ENCODE measurements at places on chromosomes 13 and 19. TPM values are rescaled to one million over a fixed set of nuclear protein-coding genes. Genes with fewer than 3 reads are reported as not detected.
A peak's percentile ranks its signal among the peaks of the same experiment; 100 is the strongest.

DNA sequence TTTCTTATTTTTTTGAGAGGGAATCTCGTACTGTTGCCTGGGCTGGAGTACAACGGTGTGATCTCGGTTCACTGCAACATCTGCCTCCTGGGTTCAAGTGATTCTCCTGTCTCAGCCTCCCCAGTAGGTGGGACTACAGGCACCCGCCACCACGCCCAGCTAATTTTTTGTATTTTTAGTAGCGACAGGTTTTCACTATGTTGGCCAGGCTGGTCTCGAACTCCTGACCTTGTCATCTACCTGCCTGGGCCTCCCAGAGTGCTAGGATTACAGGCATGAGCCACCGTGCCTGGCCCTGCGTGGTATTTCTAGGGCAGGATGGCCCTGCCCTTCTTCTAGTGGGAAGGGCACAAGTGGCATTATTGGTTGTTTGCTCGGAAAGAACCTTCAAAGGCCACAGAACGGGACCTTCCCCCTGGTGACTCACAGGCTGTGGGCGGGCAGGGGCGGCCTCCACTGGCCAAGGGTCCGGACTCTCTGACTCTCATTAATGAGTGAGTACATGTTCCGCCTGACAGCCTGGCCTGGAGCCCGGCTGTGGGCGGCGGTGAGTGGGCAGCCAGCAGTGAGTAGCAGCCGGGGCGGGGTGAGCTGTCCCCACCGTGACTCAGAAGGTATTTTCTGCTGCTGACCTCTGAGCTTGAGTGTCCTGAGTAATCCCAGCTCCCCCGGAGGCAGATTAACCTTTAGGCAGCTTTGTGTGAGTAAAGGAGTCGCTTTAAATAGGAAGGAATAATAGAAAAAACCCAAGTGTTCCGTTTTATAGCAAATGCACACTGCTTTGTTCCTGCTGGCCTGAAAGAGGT is 5.1 kb downstream of the DOT1L start:
- H3K27ac ChIP-seq = peak overlapping the region; percentile 94
- H3K4me3 ChIP-seq = peak overlapping the region; percentile 1

DNA sequence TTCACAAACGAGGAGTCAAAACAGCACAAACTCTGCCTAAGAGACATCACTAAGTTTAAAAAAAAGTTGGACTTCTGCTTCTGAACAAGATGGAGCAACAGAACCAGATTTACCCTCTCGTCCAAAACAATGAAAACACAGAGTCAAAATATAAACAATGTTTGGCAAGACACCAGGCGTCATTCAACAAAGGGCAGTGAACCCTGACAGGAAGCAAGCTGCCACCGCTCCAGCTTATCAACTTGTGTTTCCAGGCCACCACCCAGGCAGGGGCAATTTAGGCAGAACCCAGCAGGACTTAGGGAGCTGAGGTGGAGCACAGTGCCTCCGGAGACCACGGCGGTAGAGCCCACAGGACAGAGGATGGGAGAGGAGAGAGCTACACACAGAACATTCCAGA is 8.6 kb upstream of the NAPA start:
- no peaks in the 10 kb centered on the region for H3K36me3 ChIP-seq
- H3K27ac ChIP-seq = no peak overlapping the region
- no peaks in the 10 kb centered on the region for H3K27me3 ChIP-seq
- H3K4me1 ChIP-seq = peaks cover 6% of the 10 kb centered on the region
- DNase-seq = no peak
- H3K4me3 ChIP-seq = no peak overlapping the region

DNA sequence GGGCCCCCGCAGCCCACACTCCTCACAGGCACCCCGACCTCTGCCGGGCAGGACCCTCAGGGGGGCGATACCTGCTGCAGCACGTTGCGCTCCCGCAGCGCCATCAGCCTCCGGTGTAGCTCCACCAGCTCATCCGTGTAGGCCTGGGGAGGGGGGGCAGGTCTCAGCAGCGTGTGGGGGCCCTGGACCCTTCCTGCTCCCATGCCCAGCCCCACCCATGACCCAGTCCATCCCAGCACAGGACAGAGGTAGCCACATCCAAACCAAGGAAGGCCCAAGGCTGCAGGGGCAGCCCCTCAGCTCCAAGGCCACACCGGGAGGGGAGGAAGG is 66.5 kb downstream of the MLLT1 start:
- no peak overlapping the region for H3K4me3 ChIP-seq
- no peak for DNase-seq
- H3K27ac ChIP-seq = no peak overlapping the region
- no peaks in the 10 kb centered on the region for H3K4me1 ChIP-seq
- peaks cover 24% of the 10 kb centered on the region for H3K36me3 ChIP-seq

GRCh38 chr13:40648040-40648439 is 18.4 kb downstream of the FOXO1 start:
- peaks cover 91% of the 10 kb centered on the region for H3K4me1 ChIP-seq
- H3K4me3 ChIP-seq = no peak overlapping the region
- H3K27ac ChIP-seq = peak overlapping the region; percentile 73
- no peak for DNase-seq
- H3K36me3 ChIP-seq = no peaks in the 10 kb centered on the region

DNA sequence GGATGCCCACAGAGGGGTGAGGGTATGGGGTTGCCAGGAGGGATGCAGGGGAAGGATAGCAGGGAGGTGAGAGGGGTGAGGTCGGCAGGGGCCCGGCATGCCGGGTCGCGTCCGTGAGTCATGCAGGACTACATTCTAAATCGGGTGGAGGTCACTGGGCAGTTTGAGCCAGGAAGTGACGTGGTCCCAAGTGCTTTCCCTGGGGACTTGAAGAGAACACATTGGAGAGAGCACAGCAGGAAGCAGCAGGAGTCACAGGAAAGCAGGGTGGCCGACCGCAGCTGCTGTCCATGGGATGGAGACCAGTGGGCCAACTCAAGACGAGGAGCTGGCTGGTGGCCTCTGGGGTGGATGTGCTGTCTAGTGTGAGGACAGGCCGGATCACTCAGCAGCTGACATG is 92.0 kb upstream of the WASF3 start:
- H3K4me1 ChIP-seq = peaks cover 3% of the 10 kb centered on the region
- no peak overlapping the region for H3K4me3 ChIP-seq
- peak overlapping the region; percentile 24 for H3K27ac ChIP-seq
- no peak for DNase-seq
- H3K36me3 ChIP-seq = no peaks in the 10 kb centered on the region
- no peaks in the 10 kb centered on the region for H3K27me3 ChIP-seq

DNA sequence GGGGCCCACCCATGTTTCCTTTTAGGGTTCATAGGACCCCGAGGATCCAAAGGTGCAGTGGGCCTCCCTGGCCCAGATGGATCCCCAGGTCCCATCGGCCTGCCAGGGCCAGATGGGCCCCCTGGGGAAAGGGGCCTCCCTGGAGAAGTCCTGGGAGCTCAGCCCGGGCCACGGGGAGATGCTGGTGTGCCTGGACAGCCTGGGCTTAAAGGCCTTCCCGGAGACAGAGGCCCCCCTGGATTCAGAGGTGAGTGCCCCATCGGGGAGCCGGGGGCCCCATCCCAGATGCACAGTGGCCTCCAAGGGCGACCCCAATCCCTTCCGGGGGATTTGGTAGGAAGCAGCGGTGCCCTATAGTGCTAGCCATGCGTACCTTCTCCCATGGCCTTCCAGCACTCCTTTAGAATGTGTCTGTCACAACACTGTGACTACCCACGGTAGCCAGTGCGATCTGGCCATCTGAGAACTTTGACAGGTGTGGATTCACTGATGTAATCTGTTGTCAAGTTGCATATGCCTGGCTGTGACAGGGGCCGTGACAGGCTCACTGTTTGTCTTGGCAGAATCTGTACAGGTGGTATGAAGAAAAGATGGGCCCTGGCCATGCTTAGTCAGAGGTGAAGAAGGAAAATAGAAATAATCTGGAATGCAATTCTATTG is 88.5 kb downstream of the RAB20 start:
- H3K4me1 ChIP-seq = peaks cover 4% of the 10 kb centered on the region
- no peak overlapping the region for H3K4me3 ChIP-seq
- no peak for DNase-seq
- H3K36me3 ChIP-seq = peaks cover 8% of the 10 kb centered on the region
- peak overlapping the region; percentile 40 for H3K27ac ChIP-seq
- H3K27me3 ChIP-seq = no peaks in the 10 kb centered on the region

DNA sequence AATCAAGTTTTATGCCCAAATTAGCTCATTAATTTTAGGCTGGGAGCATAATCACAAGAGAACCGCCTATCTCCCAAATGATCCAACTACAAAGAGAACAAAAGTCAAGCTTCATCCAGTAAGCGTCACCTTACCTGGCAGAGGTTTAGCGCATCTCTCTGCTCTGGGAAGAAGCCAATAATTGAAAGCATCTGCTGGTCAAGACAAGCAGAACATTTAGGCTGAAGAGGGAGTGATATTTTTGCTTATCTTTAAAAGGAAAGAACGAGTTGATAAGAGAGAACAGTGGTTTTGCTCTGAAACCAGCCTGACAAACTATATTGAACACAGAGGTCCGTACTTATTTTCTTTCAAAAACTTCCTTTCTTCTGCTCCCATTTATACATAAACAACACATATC is 242.1 kb downstream of the ENOX1 start:
- H3K4me3 ChIP-seq = no peak overlapping the region
- no peaks in the 10 kb centered on the region for H3K4me1 ChIP-seq
- no peaks in the 10 kb centered on the region for H3K36me3 ChIP-seq
- DNase-seq = no peak
- no peak overlapping the region for H3K27ac ChIP-seq
- no peaks in the 10 kb centered on the region for H3K27me3 ChIP-seq

GRCh38 chr13:44465318-44465717 is 91.7 kb downstream of the SERP2 start:
- DNase-seq = no peak
- H3K36me3 ChIP-seq = no peaks in the 10 kb centered on the region
- H3K4me3 ChIP-seq = no peak overlapping the region
- H3K27ac ChIP-seq = peak overlapping the region; percentile 41
- peaks cover 82% of the 10 kb centered on the region for H3K4me1 ChIP-seq

DNA sequence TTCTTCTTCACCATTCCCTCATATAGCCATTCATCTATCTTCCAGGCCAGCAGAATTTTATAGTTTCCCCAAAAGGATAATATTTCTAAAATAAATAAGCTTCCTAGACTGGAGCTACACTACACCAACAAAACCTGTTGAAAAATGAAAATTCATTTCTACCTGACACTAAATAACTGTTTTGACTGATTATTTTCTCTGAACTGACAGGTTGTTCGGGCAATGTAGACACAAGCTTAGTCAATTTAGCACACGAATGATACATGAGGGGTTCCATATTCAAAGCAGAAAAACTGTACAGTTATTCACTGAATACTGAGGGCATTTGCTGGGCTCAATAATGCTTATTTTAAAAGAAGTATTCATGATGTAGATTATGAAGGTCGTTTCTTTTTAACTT is 589.7 kb downstream of the LIG4 start:
- H3K4me3 ChIP-seq = no peak overlapping the region
- DNase-seq = no peak
- no peaks in the 10 kb centered on the region for H3K27me3 ChIP-seq
- no peaks in the 10 kb centered on the region for H3K4me1 ChIP-seq
- no peak overlapping the region for H3K27ac ChIP-seq

- no peaks in the 10 kb centered on the region for H3K27me3 ChIP-seq
- DNase-seq = no peak
- H3K4me1 ChIP-seq = peaks cover 13% of the 10 kb centered on the region
- H3K36me3 ChIP-seq = no peaks in the 10 kb centered on the region
These were observed 5.3 kb upstream of the MYBPC2 start for GRCh38 chr19:50427318-50427925.

GRCh38 chr19:16377521-16377920 is 52.9 kb downstream of the KLF2 start:
- no peak overlapping the region for H3K4me3 ChIP-seq
- peak; percentile 78 for DNase-seq
- no peaks in the 10 kb centered on the region for H3K27me3 ChIP-seq
- H3K36me3 ChIP-seq = peaks cover 34% of the 10 kb centered on the region

GRCh38 chr19:38425810-38426466 is at the start of gene RASGRP4:
Gene RASGRP4, minus strand, starts transcription at chr19:38426219. Its CDS starts 128 bp downstream, at chr19:38426091.
- DNase-seq = no peak
- no peaks in the 10 kb centered on the region for H3K27me3 ChIP-seq
- H3K36me3 ChIP-seq = no peaks in the 10 kb centered on the region
- H3K27ac ChIP-seq = no peak within 1 kb of the TSS

GRCh38 chr19:400976-401865 is 7.7 kb downstream of the C2CD4C start:
- no peak overlapping the region for H3K4me3 ChIP-seq
- H3K27me3 ChIP-seq = peaks cover 25% of the 10 kb centered on the region
- DNase-seq = no peak
- H3K4me1 ChIP-seq = no peaks in the 10 kb centered on the region
- H3K36me3 ChIP-seq = no peaks in the 10 kb centered on the region
- no peak overlapping the region for H3K27ac ChIP-seq

GRCh38 chr13:73948848-73949529 is 185.2 kb downstream of the KLF12 start:
- no peak overlapping the region for H3K4me3 ChIP-seq
- no peaks in the 10 kb centered on the region for H3K27me3 ChIP-seq
- peaks cover 14% of the 10 kb centered on the region for H3K4me1 ChIP-seq
- DNase-seq = no peak

DNA sequence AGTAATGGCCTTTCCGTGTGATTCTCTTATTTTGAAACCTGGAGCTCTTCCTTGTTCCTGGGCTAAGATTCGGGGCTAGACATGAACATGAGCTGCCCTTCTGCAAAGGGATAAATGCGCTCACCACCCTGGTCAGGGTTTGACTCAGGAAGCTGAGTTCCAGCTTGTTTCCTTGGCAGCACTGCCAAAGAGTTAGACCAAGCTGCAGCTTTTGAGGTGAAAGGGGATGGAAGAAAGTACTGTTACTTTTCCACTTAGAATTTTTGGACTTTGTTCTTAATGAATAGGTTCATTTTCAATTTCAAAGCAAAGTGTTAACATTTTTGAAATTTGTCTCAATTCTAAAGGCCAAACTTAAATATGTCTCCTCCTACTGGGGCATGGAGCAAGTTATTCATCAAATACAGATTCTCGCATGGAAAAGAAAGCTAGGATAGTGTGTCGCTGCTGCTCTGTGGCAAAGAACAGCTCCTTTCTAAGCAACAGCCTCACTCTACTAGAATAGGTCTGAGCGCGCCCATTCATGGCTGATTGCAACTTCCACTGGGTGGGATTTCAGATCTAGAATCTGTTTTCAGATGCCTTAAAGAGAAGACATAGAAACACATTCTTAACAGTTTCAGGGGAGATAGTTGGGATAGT is 2.2 kb downstream of the RGCC start:
- DNase-seq = no peak
- peaks cover 4% of the 10 kb centered on the region for H3K4me1 ChIP-seq
- H3K27me3 ChIP-seq = peaks cover 25% of the 10 kb centered on the region
- peak overlapping the region; percentile 67 for H3K4me3 ChIP-seq

- H3K36me3 ChIP-seq = peaks cover 3% of the 10 kb centered on the region
- no peaks in the 10 kb centered on the region for H3K27me3 ChIP-seq
- H3K4me3 ChIP-seq = no peak overlapping the region
- peaks cover 9% of the 10 kb centered on the region for H3K4me1 ChIP-seq
- peak overlapping the region; percentile 8 for H3K27ac ChIP-seq
These were observed 33.8 kb upstream of the GARRE1 start for GRCh38 chr19:34220472-34221063.

Gene PRX
- total RNA-seq = 2.4 TPM

Gene PABPC3
- not detected for total RNA-seq

Gene ZNF665
- total RNA-seq = not detected

Gene IGLON5
- total RNA-seq = not detected

Gene FRY
- total RNA-seq = 26.9 TPM

Gene S1PR4
- 0.87 TPM for total RNA-seq

Gene CYP4F3
- 0.05 TPM for total RNA-seq

Data from gastrocnemius medialis (tissue), 4 donors.